EH (cell line): ENCODE measurements at places on chromosomes 3 and 15.

DNA sequence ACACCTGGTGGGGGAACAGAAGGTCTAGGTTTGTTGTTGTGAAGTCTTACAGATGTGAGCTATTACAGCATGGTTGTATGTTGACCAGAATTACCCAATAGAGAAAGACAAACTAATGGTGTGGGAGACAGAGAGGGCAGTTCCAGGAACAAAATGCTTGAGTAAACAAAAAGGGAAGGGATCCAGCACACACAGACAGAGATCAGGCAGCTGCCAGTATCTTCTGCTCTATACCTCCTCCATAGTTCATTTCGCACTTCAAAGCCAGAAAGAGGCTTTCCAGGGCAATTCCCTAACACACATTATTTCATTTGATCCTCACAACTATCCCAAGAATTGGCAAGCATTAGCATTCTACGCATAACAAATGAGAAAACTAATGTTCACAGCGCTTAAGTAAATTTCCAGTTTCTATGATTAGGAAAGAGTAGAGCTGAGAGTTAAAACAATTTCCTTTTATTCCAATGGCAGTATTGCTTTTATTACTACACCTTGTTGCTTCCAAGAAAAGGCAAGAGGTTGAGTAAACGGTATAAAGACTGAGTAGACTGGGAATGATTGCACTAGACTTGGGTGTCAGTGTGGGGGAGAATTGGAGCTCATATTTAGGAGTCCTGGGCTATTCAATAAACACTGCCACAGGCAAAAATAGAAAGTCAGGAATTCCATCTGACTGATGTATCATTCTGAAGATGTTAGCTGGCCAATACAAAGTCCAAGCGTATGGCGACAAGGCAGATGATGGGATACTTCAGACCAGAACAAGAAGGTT, 39.7 kb upstream of the ZNF280D start:
- peak; percentile 86 for DNase-seq

GRCh38 chr15:64426845-64427465, 33.4 kb upstream of the ZNF609 start:
- peak; percentile 58 for DNase-seq

GRCh38 chr3:70298385-70298784, 14.1 kb downstream of the MDFIC2 start:
- DNase-seq, result peak; percentile 25

GRCh38 chr15:86489981-86490380, 410.3 kb downstream of the AGBL1 start:
- no peak for DNase-seq

GRCh38 chr15:45128971-45129639, 574 bp downstream of the DUOXA1 start:
- no peak for DNase-seq

DNA sequence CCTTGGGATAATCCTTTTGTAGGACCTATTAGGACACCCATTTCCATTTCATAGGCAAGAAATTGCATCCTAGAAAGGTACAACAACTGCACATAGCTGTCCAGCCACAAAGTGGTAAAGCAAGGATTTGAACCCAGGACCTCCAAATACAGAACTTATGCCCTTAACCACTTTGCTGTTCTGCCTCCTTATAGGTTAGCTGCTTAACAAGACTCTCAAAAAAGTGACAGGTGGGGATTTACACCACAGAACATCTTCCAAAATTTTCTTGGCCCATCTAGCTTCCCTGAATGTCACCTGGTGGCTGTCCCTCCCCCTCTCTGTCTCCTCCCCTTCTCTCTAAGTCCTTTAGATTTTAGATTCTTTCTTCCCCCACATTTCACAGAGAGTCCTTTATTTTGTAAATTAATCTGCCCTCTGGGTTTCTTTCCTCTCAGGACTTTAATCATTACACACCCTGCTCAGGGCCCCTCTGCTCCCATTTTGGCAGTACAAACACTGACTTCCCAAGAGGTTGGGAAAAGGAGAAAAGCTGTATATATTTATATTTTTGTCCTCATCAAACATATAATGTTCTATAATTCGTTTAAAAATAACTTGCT, 120.6 kb downstream of the CPNE4 start:
- DNase-seq, result no peak

DNA sequence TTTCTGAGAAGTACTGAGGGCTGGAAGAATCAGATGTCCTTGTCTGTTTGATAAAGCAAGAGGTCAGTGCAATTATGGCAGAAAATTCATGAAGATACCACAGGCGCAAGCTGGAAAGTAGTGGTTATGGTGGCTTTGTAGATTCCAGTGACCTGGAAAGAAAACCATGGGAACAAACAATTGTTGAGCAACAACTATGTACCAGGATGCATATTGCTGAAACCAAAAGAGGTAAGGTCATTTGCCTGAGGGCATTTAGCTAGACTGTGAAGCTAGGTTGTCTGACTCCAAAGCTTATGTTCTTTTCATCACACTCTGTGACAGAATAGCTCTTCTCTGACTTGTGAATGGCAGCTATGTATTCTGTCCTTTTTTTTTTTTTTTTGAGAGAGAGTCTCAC, 74.0 kb downstream of the B3GALNT1 start:
- DNase-seq, result no peak

- DNase-seq, result peak; percentile 49
These were observed 111.6 kb downstream of the GREM1 start for GRCh38 chr15:32829436-32829835.

GRCh38 chr15:63035977-63036376, 6.6 kb upstream of the TPM1 start:
- DNase-seq, result no peak
